ENCODE measurements at places on chromosomes 6 and 20. TPM values are rescaled to one million over a fixed set of nuclear protein-coding genes. Genes with fewer than 3 reads are reported as not detected.

DNA sequence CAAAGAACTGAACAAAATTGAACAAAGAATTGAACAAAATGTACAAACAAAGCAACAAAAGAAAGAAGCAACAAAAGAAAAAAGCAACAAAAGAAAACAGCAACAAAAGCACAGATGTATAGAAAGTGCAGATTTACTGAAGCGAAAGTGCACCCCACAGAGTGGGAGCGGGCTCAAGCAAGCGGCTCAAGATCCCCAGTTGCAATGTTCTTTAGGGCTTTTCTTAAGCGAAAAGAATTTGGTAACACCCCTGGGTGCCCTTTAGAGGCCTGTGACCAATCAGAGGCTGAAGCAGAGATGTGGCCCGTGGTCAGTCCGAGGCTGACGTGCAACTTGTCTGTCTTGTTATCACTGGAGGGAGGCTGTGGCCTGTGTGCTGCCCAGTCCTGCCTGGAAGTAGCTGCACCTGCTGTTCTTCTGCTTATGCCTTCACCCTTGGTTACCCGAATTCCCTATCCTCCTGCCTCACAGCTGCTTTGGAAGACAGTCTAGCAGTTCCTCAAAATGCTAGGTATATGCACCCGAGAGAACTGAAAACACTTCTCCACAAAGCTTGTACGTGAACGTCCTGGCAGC lies 13.2 kb upstream of the KIF25 start:
- H3K36me3 ChIP-seq = no peaks in the 10 kb centered on the region
- H3K27ac ChIP-seq = no peak overlapping the region
- no peak for DNase-seq
- no peaks in the 10 kb centered on the region for H3K27me3 ChIP-seq
- H3K4me1 ChIP-seq = no peaks in the 10 kb centered on the region

DNA sequence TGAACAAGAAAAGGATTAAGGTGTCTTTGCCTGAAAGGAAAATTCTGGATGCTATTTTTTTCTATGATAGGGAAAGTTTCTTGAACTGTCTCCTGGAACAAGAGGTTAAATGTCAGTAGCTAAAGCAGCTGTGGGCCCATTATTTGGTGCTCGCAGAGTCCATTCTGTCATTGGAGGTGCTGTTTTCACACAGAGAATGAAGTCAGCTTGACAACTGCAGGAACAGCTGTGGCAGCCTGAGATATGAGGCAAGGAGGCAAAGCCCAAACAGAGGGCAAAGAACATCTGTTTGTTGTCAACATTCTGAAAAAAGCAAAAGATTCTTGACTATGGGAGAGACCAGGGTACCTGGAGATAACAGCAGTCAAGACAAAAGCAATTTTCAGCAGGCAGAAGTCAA lies 548.2 kb downstream of the KIF16B start:
- H3K27me3 ChIP-seq = no peaks in the 10 kb centered on the region
- no peaks in the 10 kb centered on the region for H3K4me1 ChIP-seq

COL9A3 gene
- 1.2 TPM for total RNA-seq

SCUBE3 gene
- not detected for total RNA-seq

- no peak overlapping the region for H3K4me3 ChIP-seq
- no peak overlapping the region for H3K27ac ChIP-seq
- no peaks in the 10 kb centered on the region for H3K27me3 ChIP-seq
- H3K4me1 ChIP-seq = no peaks in the 10 kb centered on the region
- no peaks in the 10 kb centered on the region for H3K36me3 ChIP-seq
Observed at GRCh38 chr6:23535101-23535500, 590.9 kb upstream of the NRSN1 start.

DNA sequence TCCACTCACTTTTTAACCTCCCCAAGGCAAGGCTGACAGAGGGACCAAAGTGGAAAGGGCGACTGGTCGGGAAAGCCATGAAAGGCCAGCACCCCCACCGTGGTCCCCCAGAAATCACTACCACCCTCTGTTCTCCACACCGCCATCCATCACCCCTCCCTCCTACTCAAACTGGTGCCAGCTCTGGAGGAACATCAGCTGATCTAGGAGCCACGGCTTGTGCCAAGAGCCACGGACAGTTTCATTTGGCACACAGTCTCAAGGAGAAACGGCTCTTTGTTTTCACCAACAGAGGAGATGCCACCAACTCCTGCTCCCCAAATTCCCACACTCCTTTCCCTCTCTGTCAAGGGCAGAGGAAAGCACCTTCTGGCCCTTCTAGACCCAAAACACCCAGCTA lies 26.0 kb downstream of the TBC1D7 start:
- no peaks in the 10 kb centered on the region for H3K4me1 ChIP-seq
- H3K27ac ChIP-seq = no peak overlapping the region
- H3K4me3 ChIP-seq = no peak overlapping the region

Measured in uterus (tissue), 4 donors.